ENCODE measurements at places on chromosomes 1 and 21.

- no peak for DNase-seq
Observed at GRCh38 chr1:212959266-212960220, 9.2 kb downstream of the VASH2 start.

GRCh38 chr1:115239426-115239825, 98.6 kb downstream of the NGF start:
- DNase-seq = no peak

GRCh38 chr1:204575221-204576190, 59.3 kb downstream of the MDM4 start:
- DNase-seq = no peak

GRCh38 chr1:179728271-179728670, 14.8 kb upstream of the FAM163A start:
- DNase-seq = no peak

- DNase-seq = no peak
Observed at GRCh38 chr1:156414461-156415064, 45.6 kb downstream of the RHBG start.

GRCh38 chr1:234616644-234617043, 6.7 kb upstream of the IRF2BP2 start:
- no peak for DNase-seq

DNA sequence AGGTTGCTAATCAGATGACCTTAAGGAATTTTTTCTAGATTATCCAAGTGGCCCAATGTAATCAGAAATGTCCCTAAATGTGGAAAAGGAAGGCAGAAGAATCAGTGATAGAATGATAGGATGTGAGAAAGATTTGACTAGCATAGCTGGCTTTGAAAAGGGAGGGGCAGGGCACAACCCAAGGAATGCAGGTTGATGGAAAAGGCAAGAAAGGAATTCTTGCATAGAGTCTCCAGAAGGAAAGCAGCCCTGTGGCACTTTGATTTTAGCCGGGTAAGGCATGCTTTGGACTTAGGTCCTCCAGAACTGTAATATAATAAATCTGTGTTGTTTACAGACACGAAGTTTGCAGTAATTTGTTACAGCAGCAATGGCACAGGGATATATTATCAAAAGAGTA, 375.7 kb upstream of the B3GALT2 start:
- no peak for DNase-seq

- no peak for DNase-seq
Observed at GRCh38 chr1:206082831-206083695, 30.1 kb downstream of the RHEX start.

DNA sequence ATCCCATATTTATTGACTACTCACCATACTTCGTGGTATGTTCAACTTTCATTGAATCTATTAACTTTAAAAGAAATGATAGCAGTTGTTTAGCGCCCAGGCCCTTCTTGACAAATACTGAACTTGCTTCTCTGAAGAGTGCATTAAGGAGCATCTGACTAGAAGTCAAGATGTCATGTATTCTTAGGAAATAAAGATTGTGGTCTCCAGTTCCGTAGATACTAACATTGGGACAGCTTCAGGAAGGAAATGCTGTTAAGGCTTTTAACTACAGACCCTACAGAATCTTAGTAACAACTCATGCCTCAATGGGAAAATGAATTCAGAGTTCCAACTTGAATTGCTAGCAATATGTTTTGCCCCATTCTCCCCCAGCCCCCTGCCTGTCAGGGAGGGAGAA, 14.8 kb downstream of the LYST start:
- no peak for DNase-seq

- DNase-seq = no peak
Observed at GRCh38 chr1:198161718-198162090, 4.9 kb downstream of the NEK7 start.

DNA sequence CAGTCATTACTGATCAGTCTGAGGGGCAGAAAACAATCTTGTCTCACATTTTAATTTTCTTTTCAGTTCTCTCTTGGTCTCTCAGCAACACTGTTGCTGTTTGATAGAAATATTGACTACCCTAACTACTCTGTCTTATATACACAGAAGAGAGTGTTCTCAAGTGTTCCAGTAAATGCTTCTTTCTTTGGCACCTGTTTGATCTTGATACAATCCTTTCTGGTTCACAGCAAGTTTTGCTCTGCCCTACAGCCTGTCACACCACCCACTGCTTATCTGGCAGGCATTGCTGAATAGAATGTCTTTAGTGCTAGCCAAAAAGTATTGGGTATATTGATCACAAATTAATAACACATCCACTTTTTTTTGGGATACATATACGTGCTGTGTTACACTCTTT, 75.7 kb upstream of the WLS start:
- no peak for DNase-seq

DNA sequence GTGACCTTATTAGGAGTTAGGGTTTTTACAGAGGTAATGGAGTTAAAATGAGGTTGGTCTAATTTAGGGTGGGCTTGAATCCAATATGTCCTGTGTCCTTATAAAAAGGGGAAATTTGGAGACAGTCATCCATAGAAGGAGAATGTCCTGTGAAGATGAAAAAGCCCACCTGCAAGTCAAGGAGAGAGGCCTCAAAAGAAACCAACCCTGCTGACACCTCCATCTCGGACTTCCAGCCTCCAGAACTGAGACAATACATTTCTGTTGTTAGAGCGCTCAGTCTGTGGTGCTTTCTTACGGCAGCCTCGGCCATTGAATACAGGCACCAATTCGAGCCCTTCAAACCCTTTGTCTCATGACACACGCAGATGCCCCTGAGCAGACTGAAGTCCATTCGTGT, 43.8 kb downstream of the ACTA1 start:
- no peak for DNase-seq

DNA sequence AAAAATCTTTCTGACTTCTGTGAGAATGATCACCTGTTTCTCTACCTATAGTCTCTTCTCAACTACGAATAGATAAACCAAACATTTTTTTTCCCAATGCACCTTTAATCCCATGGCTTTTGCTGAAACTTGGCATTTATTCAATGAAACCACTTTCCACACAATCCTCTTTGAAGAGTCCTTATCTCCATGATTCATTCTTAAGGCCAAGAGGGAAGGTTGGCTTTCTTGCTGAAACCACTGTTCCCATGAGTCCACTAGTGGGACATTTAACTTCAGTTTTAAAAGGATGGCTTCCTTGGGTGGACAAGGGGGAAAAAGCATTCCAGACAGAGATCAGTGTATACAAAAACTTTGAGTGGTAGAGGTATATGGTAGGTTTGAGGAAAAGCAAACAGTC, 73.6 kb downstream of the CRB1 start:
- DNase-seq = no peak

- DNase-seq = no peak
Observed at GRCh38 chr1:47351305-47351704, 17.7 kb downstream of the CMPK1 start.

DNA sequence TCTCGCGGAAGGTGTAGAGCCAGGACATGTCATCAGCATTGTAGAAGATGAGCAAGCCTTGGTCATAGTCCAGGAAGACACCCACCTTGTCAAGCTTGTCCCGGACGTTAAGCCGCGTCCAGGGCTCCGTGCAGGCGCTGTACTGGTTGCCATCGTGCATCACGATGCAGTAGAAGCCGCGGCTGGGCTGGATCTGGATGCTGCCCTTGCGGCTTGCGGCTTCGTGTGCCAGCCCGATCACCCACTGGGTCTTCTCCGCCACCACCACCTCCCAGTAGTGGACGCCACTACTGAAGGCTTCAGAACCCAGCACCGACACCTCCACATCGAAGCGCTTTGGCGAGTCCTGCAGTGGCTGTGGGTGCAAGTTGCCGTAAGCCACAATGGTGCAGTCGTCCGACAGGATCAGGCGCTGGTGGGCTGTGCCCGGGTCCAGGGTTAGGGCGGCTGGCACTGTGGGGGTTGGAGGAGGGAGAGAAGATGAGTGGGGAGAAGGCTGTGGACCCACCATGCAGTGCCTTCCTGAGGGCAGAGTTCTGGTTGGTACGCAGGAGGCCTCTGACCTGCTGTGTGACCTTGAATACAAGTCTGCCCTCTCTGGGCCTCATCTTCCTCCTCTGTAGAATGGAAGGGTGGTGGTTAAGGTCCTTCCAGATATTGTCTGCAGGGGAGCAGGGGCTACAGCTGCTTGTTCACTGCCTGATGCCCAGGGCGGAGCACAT, 34.4 kb downstream of the TRIM62 start:
- DNase-seq = no peak

GRCh38 chr1:174775621-174776020, 224.1 kb upstream of the CACYBP start:
- DNase-seq = no peak

DNA sequence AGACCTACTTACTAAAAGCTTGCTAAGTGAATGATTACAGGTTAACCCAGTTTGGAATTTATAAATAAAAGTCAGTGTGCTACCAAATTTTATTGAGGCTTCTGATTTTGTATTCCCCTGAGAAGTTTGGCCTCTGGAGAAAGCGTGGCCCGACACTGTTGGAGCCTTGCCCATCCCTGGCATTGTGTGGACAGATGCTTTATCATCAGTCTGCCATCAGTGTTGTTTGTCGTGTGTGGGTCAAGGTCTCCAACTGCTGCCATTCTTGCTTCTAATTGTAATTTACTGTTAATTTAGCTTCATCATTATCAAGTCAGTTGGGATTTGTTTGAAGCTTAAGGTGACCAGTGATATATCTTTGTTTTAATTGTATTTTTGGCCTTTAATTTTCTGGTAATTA, 62.0 kb upstream of the LPGAT1 start:
- no peak for DNase-seq

GRCh38 chr21:14239281-14239680, 23.3 kb downstream of the RBM11 start:
- no peak for DNase-seq

DNA sequence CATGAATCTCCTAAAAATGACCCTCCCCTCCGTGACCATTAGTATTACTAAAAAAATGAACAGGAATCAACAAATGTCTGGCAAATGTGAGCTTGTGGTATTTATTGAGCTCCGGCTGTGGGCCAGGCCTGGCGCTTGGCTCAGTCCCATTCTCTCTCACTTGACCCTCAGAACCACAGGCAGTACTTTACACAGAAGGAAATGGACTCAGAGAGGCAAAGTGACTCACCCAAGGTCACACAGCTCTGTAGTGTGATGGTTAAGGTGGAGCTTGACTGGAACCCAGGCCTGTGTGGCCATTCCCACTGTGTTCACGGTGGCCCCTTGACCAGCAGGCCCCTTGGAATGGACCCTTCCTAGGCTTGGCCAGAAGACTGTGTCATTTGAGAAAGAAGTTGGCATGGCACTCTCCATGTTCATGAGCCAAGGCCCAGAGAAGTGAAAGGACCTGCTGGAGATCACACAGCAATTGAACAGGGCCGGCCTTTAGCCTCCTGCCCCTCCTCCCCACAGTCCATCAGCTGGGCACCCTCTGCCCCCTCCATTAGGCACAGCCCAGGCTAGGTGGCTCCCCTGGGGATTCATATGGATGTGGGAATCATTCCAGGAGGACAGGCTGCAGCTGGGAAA, 32.1 kb downstream of the FAM151A start:
- no peak for DNase-seq

- DNase-seq = no peak
Observed at GRCh38 chr1:203558064-203558760, 64.3 kb downstream of the OPTC start.

GRCh38 chr1:86146566-86146965, 10.0 kb downstream of the COL24A1 start:
- no peak for DNase-seq

DNA sequence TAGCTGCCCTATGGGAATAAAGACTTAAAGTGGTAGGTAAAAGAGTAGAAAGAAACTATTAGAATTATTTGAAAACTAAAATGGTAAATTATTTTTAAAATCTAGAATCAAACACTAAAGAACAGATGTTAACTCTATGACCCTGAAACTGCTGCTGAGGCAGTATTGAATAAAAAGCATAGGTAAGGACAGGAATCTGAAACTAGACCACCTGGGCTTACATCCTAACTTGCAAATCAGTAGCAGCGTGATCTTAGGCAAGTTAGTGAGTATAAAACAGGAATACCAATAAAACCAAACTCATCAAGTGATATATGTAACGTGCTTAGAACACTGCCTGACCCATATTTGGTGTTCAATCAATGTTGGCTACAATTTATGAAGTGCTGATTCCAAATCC, 257.9 kb downstream of the VAV3 start:
- DNase-seq = no peak

DNA sequence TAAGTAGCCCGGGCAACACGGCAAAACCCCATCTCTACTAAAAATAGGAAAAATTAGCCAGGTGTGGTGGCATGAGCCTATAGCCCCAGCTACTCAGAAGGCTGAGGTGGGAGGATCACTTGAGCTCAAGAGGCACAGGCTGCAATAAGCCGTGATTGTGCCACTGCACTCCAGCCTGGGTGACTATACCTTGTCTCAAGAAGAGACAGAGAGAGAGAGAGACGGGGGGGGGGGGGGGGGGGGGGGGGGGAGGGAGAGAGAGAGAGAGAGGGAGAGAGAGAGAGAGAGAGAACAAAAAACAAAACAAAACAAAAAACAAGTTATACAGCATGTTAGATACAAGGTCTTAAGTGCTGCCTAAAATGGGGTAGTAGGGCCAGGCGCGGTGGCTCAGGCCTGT, 77.8 kb upstream of the ZNF281 start:
- DNase-seq = no peak

DNA sequence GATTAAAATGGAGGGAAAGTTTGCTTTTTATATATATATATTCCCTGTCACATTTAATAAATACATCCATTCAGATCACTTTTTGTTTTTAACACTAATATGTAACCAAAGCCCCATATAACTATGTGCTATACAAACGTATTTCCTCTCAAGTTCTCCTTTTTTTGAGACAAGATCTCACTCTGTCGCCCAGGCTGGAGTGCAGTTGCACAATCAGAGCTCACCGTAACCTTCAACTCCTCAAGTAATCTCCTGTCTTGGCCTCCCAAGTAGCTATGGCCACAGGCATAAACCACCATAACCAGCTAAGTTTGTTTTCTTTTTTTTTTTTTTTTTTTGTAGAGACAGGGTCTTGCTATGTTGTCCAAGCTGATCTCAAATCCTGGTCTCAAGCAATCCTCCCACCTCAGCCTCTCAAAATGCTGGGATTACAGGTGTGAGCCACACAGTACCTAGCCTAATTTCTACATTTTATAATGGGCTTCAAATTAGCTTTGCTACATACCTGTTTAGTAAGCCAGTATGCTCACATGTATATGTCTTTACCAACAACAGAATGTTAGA, 120.0 kb downstream of the TGFBR3 start:
- DNase-seq = no peak

- DNase-seq = no peak
Observed at GRCh38 chr1:181768930-181769280, 285.6 kb downstream of the CACNA1E start.

- DNase-seq = no peak
Observed at GRCh38 chr1:154844297-154844681, 25.8 kb downstream of the KCNN3 start.

DNA sequence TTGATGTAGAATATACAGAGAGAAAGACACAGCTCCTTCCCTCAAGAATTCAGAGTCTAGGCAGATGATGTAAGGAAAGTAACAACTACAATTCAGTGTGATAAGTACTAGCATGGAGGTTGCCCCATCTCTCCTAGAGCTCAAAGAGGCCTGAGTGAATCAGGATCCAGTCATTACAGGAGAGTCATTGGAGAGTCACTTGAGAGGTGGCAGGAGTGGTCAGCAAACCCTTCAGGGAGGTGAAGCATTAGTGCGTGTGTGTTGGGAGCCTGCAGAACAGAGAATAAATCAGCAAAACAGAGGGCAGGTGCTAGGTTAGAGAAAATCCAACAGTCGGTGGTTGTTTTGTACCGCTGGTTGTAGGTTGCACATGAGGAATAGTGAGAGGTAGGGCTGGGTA, 46.1 kb downstream of the GRIK1 start:
- no peak for DNase-seq

Measured in smooth muscle cell of the brain vasculature (primary cell).